ENCODE measurements at places on chromosomes 5 and 9.

- no peak for DNase-seq
These were observed 412.2 kb upstream of the SLC24A2 start for GRCh38 chr9:20200991-20201431.

DNA sequence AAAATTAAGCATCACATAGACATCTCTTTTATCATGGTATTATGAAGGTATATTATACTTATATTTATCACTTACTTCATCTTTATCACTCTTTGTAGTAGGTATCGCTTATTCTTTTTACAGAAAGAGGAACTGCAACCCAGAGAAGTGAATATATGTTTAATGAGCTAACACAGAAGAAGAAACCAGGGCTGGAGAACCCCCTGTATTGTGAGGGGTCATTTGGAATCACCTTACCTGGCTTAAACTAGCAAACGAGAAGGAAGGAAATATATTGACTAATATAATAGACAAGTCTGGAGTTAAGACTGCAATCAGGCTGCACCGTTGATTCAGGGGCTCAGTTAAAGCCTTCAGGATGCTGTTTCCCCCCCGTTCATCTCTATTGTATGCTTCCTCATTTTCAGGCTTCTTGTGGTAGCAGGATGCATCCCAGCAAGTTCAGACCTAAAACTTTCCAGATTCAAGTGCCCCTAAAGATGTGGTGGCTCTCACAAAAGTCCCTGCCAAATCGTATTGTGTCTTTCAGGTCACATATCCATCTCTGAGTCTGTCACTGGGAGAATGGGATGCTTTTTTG is 146.4 kb downstream of the GCNT1 start:
- no peak for DNase-seq

- DNase-seq, result peak; percentile 88
These were observed at the start of gene WDR31 for GRCh38 chr9:113340011-113340699. Gene WDR31, minus strand, starts transcription at chr9:113340275. Its CDS starts 8,253 bp downstream, at chr9:113332022.

DNA sequence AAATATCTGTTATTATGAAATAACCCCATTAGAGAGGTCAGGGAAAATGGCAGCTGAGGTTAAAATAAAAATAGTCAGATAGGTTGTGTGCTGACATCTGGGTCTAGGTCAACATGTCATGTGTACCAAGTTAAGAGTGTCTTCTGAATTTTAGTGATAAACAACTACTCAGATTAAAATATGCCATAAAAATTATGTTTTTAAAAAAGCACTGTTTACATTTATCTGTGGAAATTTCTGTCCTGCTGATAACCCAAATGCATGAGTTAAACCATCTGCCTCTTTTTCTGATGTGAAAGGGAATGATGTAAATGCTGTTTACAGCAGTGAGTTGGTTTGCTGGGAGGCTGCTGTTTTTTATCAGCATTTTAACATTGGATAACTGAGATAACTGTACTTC is 361.2 kb upstream of the TARS1 start:
- no peak for DNase-seq

- peak; percentile 74 for DNase-seq
These were observed 5.2 kb upstream of the SLC22A5 start for GRCh38 chr5:132364319-132364718.

GRCh38 chr9:134064711-134065110 is 3.1 kb downstream of the BRD3 start:
- no peak for DNase-seq

GRCh38 chr9:124004593-124004992 is 7.0 kb upstream of the LHX2 start:
- DNase-seq, result no peak

GRCh38 chr5:56974241-56974640 is 22.3 kb upstream of the MIER3 start:
- no peak for DNase-seq

GRCh38 chr5:76114179-76114851 is 31.1 kb downstream of the SV2C start:
- DNase-seq, result no peak

GRCh38 chr9:122222791-122223190 is 6.0 kb downstream of the LHX6 start:
- no peak for DNase-seq

GRCh38 chr5:68268101-68268851 is 52.7 kb downstream of the PIK3R1 start:
- DNase-seq, result no peak

DNA sequence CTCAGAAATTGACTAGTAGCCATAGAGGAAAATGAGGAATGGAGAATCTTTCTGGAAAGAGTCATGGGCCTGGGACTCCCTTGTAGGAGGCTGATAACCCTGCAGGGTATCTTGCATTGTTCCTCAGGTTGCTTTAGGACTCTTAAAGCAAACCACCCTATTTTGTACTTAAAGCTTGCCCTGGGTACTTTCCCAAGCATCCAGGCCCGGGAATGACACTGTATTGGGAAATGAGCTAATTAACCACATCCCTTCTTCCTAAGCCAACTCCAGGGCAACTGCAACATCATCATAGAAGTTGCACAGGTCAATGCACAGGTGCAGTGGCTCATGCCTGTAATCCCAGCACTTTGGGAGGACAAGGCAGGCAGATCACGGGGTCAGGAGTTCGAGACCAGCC is 55.9 kb downstream of the UGCG start:
- peak; percentile 87 for DNase-seq

- DNase-seq, result peak; percentile 39
These were observed 9.7 kb downstream of the SPATA9 start for GRCh38 chr5:95673081-95673480.

DNA sequence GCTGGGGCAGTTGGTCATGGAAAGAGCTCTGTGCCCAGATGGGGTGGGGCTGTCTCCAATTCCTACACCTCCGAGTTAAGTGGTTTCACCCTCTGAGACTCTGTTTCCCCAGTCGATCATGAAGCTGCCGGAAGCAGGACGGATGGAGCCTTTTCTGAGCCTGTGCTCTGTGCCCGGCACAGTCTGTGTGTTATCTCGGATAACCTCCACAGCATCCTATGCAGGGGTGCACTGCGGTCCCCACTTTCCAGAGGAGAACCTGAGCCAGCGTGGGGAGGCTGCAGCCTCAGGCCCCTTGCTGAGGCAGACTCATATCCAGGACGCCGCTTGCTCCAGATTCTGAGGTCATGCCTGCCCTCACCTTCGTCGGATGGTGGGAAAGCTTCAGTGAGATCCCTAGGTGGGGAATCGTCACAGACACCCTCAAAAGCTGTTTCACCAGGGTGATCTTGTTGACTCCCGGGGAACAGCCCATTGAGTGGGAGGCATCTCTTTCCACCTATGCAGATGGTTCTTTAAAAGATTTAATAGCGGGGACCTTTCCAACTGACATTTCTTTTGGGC is 6.9 kb upstream of the COL5A1 start:
- DNase-seq, result no peak

DNA sequence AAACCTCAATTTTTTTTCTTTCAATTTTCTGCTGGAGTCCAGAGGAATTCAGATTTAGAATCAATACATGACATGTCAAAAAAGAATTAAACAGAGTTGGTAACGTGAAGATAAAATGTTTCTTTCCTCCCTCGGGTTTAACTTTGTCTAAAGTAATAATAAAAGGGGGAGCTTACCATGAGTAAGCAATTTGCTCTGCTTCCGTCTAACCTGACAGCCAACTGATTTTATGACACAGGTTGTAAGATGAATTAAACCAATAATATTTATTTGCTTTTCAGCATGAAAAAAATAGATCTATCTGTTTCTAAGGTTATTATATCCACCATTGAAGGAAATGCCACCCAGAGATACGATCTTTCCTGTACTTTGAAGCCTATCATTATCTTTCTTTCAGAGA is 352.6 kb downstream of the OSTF1 start:
- DNase-seq, result no peak

GRCh38 chr5:38426490-38426889 is 130.0 kb downstream of the LIFR start:
- DNase-seq, result peak; percentile 58

DNA sequence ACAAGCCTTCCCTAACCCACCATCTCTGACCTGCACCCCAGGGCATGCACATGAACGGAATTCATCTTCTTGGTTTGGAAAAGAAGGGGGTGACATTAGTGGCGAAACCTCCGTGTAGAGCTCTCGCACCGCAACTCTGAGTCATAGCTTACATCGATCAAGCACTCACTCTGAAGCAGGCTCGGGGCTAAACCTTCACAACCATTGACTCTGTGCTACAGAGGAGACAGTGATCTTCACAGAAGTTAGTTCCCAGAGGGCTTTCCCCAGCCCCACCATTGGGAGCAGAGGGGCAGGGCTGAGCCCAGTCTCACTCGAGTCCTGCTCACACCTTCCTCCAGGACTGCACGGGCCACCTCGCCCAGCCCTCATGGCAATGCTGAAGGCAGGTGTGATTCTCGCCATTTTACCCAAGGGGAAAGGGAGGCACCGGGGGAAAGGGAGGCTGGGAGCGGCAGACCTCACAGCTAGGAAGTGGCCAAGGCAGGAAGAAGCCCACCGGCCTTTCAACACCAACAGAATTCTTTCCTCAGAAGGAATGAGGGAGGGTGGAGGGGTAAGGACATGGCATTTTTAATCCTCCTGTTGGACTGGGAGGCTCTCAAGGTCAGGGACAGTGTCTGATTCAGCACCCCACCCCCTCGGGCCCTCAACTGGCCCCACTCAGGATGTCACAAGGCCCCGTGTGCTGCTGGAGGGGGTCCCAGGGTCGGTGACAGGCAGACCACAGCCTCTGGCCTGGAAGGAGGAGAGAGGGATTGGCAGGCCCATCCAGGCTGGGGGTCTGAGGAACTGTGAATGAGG is 25.9 kb upstream of the IL17B start:
- peak; percentile 94 for DNase-seq

DNA sequence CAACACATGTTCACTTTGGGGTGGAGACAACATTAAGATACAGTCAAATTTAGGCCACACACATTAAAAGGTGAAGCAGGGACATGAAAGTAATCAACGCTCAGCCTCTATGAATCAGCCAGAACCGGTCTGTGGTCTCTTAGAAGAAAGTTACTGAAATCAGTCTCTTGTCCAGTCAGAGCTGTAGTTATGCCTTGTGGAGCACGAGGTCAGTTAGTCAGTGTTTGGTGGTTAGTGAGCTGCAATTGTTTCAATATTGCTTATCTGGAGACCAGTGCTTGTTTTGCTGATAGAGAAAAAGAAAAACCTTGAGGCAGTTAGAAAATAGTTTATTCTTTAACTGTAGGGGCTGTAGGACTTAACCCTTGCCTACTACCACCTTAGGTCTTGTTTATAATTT is 157.8 kb upstream of the RASEF start:
- peak; percentile 52 for DNase-seq

DNA sequence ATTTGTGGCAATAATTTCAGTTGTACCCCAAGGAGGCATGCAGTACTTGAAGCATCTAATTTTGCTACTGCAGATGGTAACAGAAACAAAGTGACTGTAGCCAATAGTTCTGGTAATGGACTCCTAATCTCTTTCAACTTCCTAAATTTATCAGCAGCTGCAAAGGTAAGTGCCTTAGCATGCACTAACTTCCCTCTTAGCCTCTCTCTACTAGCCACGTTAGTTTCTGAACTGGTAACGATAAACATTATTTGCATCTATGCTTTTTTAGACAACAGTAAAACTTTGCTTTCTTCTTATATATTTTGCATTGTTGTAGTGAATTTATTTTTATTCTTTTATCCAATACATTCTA is 6.2 kb upstream of the CKS2 start:
- no peak for DNase-seq

DNA sequence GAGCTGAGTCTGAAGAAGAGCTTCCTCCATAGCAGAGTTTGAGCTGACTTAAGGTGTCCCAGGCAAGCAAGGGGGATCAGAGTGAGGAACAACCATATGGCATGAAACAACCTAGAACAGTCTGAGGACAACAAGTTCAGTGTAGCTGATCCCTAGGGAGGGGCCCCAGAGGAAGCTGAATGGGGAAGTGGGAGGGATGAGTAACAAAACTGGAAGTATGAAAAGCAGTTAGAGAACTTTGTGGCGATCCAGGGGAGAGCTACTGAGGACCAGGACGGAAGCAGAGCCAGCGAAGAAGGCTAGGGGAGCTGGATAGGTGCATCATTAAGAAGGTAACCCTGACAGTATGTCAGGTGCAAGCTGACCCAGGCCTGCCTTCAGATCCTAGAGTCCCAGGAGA is 580.8 kb downstream of the BNC2 start:
- DNase-seq, result no peak

GRCh38 chr5:136042665-136043121 is 13.9 kb downstream of the TGFBI start:
- DNase-seq, result no peak

DNA sequence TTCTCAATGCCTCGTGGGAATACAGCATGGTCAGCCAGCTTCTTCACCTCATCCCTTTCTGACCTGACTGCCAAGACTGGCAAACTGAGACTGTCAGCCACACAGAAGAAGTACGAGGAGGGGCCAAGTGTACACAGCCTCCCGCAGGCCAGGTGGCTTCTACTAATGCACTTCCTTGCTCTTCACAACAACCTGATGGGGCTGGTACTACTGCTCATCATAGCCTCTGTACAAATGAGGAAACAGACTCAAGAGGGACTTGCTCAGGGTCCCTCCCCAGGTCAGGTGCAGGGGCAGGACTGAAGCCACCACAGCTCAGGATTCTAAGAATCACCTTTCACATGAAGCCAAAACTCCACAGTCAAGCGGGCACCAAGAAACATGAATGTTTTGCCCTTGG is 21.3 kb downstream of the NIPAL4 start:
- DNase-seq, result no peak

DNA sequence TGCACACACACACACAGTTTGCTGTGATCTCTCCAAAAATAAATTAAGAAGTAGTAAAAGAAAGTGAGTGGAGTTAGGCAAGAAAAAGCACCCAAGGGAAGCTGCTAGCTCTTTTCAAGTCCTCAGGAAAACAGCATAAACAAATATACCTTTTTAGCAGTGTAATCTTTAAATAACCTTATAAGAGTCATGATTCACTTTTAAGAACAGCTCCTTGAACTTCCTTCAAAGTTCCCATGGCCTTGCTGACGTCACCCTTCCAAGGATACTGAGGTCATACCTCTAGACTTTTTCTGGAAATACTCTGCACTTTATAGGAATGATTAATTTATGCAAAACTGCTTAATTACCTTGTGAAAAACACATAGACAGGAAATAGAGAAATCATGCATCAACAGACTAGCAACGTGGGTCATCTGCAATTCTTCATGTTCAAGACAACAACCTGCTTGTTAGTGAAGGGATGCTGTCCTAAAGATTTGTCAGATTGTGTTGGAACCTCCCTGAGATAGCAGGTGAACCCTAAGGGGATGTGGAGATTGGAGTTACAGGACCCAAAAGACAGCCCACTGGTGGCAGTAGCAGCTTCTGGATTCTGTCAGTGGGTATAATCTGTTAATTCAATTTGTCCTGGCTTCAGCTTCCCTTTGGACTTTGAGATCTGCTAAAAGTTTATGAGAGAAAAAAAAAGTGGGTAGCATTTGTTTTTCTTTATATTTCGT is 229.0 kb downstream of the ELAVL2 start:
- no peak for DNase-seq

DNA sequence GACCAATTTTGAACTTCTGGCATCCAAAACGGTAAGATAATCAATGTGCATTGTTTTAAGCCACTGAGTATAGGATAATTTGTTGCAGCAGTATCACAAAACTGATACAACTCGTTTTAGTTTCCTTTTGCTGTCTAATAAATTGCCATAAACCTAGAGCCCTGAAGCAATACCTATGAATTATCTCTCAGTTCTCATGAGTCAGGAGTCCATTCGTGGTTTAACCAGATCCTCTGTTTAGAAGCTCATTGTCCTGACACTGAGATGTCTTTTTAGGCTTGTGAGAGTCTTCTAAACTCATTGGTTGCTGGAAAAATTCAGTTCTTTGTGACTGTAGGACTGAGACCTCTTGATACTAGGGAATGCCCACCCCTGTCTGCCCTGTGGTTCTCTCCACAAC is 262.9 kb downstream of the SEMA5A start:
- peak; percentile 52 for DNase-seq

All from EH (cell line).